ENCODE measurements at places on chromosomes 11 and 22.

- DNase-seq: no peak
Observed at GRCh38 chr11:120027546-120028180, 110.2 kb downstream of the TRIM29 start.

DNA sequence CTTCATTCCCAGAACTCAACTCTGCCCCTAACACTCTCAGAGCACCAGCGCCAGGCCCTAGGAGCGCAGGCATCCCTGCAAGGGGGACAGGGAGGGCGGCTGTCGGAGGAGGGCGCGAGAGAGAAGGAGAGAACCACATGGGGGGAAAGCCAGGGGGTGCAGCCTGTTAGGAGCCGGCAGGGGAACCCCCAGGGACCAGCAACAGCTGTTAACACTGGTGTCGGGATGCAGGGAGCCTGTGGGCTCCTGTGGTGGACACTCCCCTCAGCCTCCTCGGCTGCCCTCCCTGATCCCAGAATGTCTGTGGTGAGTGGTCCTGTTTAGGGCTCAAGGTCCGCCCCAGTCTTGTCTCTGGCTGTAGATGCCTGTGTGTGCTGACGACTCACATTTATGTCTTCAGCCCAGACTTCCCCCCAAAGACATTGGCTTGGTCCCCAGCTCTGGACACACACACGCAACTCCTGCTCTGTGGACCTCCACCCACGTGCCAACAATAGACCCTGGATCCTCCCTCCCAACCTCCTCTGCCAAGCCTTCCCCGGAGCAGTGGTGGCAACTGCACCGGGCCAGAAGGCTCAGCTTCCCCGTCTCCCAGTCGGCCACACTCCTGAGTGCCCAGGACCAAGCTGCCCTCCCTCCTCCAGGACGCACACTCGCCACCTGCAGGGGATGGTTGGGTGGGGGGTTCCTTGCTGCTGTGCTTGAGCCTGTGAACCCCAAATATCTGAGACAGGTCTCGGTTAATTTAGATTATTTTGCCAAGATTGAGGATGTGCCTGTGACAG, 817 bp upstream of the IFITM5 start:
- DNase-seq: no peak

DNA sequence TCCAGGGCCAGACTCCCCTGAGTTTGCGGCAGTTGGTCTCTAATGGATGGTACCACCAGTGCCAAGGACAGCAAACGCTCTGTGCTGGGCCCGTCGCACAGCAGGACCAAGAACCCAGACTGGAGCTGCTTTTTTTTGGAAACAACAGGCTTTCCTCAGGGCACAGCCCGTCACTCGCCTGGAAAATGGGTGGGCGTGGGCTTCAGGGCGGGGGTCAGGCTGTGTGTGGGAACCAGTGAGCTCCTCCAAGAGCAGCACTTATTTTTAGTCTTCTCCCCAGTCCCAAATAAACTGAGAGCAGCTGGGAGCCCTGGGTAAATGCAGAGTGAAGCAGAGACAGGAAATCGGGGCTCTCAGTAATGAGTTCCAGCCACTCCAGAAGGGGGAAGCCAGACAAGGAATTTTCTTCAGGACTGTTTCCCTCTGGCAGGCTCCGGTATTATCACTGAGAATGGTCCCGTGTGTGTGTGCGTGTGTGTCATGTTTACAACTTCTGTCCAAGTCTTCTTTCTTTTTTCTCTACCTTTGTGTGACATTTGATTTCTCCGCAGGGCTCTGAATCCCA, 63.0 kb downstream of the PPFIBP2 start:
- DNase-seq: no peak

GRCh38 chr22:22450343-22450839, 58.2 kb downstream of the ZNF280B start:
- DNase-seq: no peak

GRCh38 chr11:113113801-113114704, 152.8 kb downstream of the NCAM1 start:
- DNase-seq: peak; percentile 62

DNA sequence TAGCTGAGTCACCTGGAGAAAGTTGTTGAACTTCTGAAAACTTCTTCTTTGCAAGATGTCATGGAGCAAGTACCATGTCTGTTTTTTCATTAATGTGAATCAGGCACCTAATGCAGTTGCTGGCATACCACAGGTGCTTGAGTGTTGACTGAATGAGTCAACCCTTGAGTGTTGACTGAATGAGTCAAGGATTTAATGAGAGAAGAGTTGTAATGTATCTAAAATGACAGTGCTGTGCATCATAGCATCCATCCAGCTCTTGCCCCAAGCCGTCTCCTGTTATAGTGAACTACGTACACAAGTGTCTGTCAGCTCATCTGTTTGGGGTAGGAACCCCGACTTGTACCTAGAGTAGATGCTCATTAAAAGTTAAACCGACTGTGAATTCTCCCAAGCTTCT, 93.1 kb downstream of the CWC15 start:
- DNase-seq: no peak

DNA sequence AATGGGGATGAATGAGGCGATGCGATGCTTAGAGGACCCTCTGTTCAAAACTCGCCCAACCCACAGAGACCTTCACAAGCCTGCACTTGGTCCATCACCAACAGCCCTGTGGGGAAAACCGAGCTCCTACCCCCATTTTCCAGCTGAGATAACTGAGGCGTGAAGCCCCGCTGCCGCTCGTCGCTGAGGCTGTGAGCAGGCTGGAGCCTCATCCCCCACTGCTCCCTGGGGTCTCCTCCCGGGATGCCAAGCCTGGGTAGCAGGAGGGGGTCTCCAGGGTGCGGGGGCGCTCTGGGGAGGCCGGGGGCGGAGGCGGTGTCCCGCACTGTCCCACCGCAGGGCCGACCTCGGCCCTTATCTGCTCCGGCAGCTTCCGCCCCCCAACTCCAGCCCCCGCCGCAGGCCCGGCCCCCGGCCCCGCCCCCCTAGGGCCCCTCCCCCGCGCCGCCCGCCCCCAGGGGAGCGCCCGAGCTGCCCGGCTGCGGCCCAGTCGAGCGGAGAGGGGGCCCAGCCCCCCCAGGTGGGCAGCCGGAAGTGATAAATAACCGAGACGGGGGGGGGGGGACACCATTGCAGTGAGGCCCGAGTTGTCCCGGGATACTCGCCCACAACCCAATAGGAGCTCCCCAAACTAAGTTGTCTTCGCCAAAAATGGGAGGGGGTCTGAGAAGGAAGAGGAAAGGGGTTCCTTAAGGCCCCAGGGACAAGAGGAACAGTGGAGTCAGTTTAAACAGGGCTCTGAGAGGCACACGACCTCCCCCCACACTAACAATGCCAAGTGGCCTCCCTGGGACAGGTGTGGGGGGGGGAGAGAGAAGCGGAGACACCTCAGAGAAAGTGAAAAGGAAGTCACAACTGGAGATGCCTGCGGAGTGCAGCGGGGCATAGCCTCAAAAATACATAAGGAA, 8.3 kb upstream of the SLC39A13 start:
- DNase-seq: no peak

- DNase-seq: no peak
Observed at GRCh38 chr11:80086496-80087055, 645.7 kb upstream of the TENM4 start.

DNA sequence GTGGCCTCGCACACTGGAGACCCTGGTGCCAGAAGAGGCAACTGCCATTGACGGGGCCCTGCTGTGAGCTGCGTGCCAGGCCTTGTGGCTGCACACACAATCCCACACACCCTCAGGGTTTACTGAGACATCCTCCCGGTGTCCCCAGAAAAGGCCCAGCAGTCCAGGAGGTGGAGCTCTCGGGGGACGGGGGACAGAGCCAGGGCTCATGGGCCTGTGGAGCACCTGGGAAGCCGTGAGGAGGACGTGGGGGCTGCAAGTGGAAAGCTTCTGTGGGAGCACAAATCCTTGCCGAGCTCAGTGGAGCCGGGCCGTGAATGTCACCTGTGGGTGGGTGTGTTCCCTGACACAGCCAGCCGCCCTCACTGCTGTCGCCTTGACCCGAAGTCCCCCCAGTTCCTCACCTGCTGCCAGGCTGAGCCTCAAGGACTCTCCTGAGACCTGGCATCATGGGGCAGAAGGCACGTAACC, 609.7 kb downstream of the TBC1D22A start:
- DNase-seq: no peak

- no peak for DNase-seq
Observed at GRCh38 chr11:73361953-73362776, 14.0 kb upstream of the RELT start.

GRCh38 chr11:69716891-69717747, 13.3 kb upstream of the FGF19 start:
- DNase-seq: no peak

DNA sequence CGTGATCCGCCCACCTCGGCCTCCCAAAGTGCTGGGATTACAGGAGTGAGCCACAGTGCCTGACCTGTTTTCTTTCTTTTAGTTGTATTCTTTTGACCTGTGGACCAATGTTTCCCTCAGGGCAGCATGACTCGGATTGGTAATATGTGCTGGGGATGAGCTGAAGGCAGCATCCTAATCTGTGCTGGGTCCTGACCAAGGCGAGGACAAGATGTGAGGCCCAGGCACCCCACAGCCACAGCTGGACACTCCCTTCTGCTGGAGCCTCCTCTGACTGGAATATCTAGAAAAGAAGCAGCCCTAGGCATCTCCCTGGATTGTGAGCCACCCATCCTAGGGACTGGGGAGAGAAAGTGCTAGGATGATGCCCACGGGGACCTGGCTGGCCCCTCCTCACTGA, 105.4 kb downstream of the PDE2A start:
- no peak for DNase-seq

- DNase-seq: no peak
Observed at GRCh38 chr22:40024201-40025061, 29.7 kb downstream of the FAM83F start.

- DNase-seq: no peak
Observed at GRCh38 chr11:19931771-19932369, 219.2 kb downstream of the NAV2 start.

DNA sequence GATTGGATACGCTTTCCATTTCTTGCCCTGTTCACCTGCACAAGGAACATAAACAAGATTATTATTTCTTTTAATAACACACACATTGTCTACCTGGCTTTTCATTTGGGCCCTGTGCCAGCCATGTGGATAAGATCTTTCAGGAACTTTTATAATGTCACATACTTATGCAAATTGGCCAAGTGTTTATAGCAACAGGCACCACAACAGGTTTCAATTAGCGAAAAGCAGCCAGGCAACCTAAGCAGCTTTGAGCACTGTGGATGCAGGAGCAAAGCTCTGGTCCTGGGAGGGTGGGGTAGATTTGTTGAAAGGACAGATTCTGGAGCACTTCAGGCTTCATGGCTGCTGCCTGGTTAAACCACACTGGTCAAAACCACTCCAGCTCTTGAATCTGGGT, 217.4 kb downstream of the BARX2 start:
- no peak for DNase-seq

DNA sequence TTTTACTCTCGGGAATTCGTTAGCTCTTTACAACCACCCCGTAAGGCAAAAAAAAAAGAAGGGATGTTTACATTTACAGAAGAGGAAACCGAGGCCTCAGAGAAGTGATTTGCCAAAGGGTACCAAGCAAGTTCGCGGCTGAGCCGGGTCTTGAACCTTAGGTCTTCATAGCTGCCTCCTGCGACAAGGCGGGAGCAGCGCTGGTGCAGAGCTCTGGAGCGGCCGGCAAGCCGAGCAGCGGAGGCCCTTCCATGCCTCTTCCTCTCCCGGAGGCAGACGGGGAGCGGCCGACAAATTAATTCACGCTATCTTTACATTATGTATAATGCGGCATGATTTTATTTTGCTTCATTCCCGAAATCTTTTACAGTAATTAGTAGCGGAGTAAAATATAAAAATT, 536.3 kb downstream of the INSC start:
- DNase-seq: no peak

- peak; percentile 79 for DNase-seq
Observed at GRCh38 chr11:19742588-19743292, 30.1 kb downstream of the NAV2 start.

DNA sequence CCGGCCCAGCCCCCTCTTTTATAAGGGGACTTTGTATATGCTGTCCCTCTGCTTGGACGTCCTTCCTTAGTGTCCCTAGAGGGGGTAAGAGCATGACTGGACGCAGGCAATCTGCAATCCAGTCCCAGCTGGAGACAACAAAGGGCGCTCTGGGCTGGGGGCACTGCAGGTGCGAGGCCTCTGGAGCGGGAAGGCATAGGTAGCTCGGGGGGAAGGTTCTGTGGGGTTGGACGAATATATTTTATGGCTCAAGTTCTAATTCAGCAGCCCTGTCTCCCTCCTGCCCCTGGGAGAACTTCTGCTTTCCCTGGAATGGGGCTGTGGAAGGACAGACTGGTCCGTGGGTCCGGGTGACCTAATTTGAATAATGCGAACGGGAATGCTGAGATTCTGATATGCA, 40.0 kb downstream of the KCNJ4 start:
- no peak for DNase-seq

DNA sequence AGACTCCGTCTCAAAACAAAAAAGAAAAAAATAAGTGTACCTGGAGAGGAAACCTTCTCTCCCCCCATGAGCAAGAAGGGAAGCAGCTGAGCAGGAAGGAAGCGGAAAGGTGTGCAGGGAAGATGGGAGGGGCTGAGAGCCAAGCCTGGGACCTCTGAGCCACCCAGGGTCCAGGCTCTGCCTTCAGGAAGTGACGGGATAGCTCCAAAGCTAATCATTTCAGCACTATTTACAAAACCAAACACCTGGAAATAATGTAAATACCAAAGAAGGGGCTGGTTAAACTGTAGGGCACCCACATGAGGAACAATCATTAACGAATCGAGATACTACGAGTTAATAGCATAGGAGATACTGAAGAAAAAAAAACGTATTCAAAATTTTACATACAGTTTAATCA, 27.9 kb downstream of the ARRB1 start:
- DNase-seq: no peak

- no peak for DNase-seq
Observed at GRCh38 chr11:71223671-71224660, 28.4 kb downstream of the SHANK2 start.

GRCh38 chr22:41074941-41075710, 17.3 kb upstream of the EP300 start:
- DNase-seq: no peak

- no peak for DNase-seq
Observed at GRCh38 chr11:64510759-64511158, 80.3 kb upstream of the SLC22A12 start.

DNA sequence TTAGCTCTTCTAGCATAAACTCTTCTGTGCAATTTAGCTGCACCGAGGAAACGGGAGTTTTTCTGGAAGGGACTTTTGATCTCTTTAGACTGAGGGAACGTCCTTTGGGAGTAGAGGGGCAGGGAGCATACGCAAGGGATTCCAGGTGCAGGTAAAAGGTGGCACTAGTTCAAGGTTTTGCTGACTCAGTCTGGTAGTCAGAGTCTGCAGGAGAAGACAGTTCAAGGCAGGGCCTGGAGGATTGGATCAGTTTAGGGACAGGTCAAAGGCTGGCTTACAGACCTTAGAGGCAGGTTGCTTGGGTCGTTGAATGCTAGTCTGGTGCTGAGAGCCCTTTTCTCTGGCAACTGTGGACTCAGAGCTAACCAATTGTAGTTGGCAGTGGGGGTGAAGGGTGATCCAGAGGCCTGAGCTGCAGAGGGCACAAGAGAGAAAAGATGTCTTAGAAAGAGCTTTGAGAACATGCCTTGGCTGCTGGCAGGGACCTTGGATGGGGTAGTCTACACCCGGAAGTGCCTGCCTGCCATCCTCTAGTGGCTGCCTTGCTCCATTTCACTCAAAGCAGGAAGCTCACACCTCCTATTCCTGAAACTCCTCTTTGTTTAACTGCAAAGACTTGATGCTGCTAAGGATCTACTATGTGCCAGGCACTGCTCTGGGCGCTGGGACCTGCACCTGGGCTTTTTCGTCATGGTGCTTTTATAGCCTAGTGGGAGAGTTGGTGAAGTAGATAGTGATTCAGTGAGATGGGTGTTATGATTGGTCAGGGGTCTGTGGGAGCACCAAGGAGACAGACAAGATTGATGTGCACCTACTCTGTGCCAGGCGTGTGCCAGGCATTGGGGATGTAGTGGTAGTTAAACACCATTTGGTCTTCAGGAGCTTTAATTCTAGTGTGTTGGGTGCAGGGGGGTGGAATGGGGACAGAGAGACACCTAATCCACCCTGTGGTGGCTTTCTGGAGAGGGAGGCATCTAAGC, 17.1 kb downstream of the MIAT start:
- DNase-seq: no peak
